ENCODE measurements at places on chromosomes 13 and 19.

- DNase-seq: peak; percentile 96
These were observed 270.4 kb downstream of the ENOX1 start for GRCh38 chr13:43516401-43516833.

GRCh38 chr13:60201286-60201685 lies 37.6 kb upstream of the DIAPH3 start:
- DNase-seq: no peak

- no peak for DNase-seq
These were observed 8.6 kb upstream of the NEK5 start for GRCh38 chr13:52137489-52137888.

DNA sequence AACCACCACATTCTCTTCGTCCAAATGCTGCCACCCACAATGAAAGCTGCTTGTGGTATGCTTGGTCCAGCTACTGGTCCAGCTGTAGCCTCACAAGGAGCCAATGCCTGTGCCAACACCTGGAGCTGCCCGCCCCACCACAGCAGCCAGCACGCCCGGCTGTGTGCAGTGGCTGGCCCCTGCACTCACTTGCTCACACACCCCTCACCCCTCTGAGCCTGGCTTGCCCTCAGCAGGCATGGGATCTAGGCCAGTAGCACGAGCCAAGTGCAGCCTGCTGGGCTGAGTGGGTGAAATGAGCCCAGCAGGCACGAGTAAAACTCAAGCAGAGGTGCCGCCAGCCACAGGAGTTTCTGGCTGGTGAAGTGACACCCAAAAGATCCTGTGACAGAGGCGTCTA lies 2096.4 kb upstream of the PCDH20 start:
- DNase-seq: no peak

- no peak for DNase-seq
These were observed 148.9 kb downstream of the TBC1D4 start for GRCh38 chr13:75333103-75333502.

DNA sequence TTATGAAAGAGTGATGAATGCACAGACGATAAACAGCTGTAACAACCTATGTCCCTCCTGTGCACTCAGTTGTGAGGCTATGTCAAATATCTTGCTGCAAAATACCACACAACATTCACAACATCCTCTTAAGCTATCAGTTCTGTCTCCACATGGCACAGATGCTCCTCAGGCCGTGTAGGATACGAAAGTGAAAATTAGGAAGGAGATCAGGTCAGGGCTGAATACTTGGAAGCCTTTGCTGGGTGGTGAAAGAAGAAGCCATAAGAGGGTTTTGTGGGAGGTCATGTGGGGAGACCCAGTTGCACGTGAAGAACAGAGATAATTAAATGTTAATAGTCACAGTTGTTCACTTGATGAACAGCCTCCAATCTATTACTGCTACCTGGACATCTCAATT lies 58.9 kb downstream of the RXFP2 start:
- DNase-seq: no peak

- DNase-seq: no peak
These were observed 41.5 kb downstream of the URI1 start for GRCh38 chr19:29983568-29983967.

GRCh38 chr13:24642219-24642618 lies 38.0 kb upstream of the ATP12A start:
- no peak for DNase-seq

GRCh38 chr13:50539791-50540530 lies 303.5 kb downstream of the DLEU7 start:
- DNase-seq: no peak

DNA sequence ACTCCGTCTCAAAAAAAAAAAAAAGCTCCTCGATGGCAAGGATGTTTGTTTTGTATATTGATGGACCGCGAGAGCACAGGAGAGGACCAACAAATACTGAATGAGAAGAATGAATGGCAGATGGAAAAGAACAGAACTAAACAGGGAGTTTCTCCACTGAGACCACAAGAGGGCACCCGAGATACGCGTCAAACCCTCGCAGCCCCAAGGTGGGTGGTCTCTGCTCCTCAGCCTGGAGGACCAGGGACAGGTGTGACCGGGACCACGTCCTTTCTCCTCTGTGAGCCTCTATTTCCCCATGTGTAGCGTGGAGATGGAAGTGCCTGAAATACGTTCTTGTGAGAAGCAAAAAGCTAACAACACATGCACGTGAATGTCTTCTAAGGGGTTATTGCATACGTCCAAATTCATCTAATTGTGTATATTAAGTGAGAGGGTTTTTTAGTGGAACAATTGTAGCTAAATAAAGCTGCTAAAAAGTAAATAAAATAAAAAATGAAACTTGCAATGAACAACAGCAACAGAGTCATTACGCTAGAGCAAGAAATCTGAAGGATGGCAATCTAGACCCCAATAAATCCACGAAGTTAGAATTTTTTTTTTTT lies 8.3 kb upstream of the CDC42EP5 start:
- DNase-seq: peak; percentile 11

GRCh38 chr13:51453207-51453958 lies 547 bp upstream of the INTS6 start:
- peak; percentile 36 for DNase-seq

- DNase-seq: no peak
These were observed 5.5 kb upstream of the ZFP36 start for GRCh38 chr19:39401070-39401548.

- DNase-seq: no peak
These were observed 1.3 kb downstream of the MEIS3 start for GRCh38 chr19:47417746-47418691.

GRCh38 chr19:17692566-17692965 lies 4.4 kb upstream of the UNC13A start:
- no peak for DNase-seq

DNA sequence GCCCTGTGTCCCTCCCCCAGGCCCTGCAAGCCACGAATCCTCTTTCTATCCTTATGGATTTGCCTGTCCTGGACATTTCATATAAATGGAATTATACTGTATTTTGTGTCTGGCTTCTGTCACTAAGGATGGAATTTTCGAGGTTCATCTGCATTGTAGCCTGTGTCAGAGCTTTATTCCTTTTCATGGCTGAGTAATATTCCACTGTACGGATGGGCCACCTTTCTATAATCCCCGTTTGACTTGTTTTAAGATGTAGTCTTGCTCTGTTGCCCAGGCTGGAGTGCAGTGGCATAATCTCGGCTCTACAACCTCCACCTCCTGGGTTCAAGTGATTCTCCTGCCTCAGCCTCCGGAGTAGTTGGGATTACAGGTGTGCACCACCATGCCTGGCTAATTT lies 3.9 kb upstream of the KDM4B start:
- DNase-seq: no peak

DNA sequence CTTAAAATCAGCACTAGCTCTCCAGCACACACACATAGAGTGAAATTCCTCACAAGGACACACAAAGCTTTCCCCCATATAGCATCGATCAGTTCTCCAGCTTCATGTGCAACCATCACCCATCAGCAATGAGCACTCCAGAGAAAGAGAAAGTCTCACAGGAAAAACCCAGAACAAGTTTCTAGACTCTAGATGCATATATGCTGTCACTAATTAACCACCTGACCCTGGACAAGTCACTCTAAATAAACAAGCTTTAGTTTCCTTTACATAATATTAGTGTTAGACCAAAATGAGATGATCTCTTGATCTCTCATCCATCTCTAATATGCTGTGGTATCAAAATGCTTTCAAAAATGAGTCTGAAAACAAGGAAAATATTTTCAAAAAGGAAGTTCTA lies 81.2 kb downstream of the TBC1D4 start:
- no peak for DNase-seq

DNA sequence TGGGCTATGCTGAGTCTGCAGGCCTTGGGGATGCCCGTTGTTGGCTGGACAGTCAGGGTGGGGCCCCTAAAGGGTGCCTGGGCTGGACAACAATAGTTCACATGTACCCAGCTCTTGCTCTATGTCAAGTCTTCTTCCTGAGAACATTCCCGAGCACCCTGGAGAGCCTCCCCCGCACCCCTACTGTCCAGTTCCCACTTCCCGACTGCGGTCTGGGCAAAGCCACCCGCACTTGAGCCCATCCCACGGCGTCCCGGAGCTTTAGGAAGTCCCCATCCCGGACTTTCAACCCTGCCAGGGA lies 1.1 kb upstream of the MPND start:
- no peak for DNase-seq

- DNase-seq: no peak
These were observed 235.8 kb upstream of the MIR17HG start for GRCh38 chr13:91111476-91112200.

GRCh38 chr19:30785458-30786137 lies 413.4 kb downstream of the ZNF536 start:
- no peak for DNase-seq

DNA sequence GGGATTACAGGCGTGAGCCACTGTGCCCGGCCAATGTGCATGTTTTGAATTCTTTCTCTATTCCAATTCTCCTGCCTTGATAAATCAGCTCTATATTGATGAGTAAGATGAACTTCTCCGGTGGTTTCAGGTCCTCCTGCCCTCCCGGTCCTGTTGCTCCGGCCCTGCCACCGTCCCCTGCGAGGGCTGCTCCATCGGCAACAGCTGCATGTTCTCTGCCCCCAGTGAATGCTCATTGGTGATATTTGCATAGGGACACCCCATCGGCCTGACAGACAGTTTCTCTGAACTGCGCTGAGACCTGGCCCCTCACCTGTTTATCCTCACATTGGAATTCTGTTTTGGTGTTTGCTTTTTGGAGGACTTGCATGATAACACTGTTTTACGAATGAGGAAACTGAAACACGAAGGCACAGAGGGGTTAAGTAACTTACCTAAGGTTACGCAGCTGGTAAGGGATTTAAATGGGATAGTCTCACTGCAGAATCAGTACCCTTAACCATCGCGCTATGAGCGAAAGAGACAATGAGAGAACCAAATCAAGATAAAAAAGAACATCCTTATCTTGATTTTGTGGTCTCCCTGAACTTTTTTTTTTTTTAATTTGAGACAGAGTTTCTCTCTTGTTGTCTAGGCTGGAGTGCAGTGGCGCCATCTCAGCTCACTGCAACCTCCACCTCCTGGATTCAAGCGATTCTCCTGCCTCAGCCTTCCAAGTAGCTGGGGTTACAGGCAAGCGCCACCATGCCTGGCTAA lies 32.2 kb downstream of the ZNF557 start:
- DNase-seq: no peak

DNA sequence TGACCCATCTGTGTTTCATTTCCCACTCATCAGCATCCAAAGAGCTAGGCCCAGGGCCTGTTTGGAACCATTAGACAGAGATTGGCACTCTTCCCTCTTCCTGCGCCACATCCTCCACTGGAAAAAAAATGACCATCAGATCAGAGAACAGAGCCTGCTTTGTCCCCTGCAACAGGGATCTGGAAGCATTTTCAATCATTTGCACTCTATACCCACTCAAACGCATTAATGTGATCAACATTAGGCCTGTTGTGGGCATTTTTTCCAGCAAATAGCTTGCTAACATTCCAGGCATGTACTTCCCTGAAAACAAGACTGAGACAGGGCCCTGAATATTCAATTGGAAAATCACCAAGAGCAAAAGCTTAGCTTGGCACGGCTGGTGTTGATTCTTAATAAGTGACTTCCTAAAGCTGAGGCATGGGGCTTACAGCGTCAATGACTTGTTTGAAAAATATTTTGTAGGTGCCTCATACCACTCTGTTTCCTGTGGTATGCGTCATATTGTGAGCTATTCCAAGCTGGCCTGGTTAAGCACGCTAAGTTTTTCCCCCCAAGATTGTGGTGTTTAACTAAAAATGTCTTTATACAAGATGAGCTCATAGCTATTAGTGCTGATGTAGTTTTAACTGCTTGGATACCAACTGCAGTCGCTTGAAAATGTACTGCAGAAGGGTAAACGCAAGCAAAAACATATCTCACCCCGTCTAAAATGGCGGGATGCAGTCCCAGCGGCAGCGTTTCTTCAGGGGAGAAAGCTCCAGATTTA lies 404.4 kb downstream of the SPRY2 start:
- peak; percentile 99 for DNase-seq

DNA sequence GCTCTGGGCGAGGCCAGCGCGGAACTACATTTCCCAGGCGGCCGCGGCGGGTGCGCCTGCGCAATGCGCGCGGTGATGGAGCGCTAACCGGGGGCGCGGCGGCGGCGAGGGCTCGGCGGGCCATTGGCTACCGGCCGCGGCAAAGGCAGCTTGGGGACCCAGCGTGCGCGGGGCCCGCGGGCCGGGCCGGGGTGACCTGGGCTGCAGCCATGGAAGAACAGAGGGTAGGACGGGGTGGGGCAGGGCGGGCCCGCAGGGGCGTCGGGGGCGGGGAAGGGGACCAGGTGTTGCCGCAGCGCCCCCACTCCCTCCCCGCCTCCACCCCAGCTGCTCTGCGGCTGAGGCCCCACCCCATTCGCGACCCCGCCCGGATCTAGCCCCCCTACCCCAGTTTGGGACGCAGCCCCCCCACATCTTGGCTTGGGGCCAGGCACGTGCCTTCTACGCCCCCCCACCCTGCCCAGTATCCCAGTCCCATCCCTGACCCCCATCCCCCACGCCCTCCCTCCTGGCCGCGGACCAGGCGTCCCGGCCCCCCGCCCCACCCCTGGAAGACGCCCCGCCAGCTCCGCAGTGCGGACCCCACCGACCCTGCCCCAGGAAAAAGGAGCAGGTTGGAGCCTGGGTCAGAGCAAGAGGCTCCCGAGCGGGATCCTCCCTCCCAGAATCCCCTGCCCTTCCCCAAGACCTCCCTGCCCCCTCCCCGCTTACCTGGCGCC lies at the start of gene FSD1:
Gene FSD1 (plus strand): TSS at position 61 of the 719 bp plus-strand sequence. CDS start 149 bp downstream, at position 210.
- peak; percentile 30 for DNase-seq

DNA sequence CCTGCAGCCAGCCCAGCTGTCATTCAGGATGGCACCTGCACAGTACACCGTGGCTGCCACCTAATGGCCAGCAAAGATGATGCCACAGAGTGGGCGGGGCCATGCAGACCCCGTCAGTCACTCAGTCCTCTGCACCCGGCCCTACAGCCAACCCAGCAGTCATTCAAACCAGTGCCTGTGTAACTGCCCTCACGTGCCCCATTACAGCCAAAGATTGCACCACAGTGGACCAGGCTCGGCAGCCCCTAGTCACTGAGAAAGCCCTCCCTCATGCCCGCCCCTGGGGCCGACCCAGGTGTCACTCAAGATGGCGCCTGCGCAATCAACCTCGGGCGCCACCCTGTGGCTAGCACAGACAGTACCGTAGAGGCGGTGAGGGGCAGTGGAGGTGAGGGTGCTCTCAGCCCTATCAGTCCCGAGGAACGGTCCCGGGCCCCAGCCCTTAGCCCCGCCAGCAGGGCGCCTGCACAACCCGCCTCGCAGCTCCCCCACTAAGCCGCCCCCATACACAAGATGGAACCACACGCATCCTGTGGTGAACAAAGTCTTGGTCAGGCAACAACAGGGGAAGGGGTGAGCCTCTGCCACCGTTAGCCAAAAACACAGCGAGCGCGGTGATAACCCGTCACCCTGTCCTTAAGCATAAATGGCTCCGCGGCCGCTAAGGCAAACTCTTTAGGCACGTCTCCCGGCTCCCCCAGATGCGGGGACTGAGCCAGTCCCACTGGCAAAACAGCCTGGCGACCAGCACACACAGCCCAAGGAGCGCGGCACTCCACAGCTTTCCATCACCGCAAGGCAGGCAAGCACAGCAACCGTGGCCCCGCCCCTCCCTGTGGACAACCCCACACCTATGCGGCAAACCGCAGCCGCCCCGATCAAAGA lies 2.3 kb downstream of the PEG3 start:
- DNase-seq: peak; percentile 22
